ENCODE measurements at places on chromosomes 3 and 15.

DNA sequence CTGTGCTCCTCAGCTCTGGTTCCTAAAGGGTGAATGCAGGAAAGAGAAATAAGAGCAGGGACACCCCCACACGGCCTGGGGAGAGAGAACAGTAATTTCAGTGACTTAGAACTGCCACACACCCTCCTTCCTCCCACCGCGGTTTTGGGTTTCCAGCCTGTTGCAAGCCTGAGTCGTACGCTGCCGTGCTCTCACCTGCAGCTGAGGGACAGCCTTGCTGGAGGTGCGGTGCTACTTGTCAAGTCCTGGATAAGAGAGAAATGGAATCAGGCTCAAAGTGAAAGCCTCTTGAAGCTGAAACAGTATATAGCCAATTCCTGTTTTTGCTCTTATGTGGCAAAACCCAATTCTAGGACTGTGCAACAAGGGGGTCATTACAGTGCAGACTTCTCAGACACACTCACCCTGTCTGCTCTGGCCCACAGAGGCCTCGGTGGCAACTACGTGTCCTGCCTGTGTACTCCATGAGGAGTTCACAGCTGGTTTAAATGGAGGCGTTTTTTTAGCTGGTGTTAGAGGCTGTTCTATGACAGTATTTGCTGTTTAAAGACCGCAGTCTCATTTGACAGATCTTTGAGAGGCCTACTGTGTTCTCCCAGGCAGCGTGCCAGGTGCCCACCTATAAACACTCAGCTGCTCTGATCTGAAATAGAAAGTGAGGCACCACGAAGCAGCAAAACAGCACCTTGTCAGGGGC lies 42.9 kb downstream of the TBC1D2B start:
- no peak for DNase-seq

DNA sequence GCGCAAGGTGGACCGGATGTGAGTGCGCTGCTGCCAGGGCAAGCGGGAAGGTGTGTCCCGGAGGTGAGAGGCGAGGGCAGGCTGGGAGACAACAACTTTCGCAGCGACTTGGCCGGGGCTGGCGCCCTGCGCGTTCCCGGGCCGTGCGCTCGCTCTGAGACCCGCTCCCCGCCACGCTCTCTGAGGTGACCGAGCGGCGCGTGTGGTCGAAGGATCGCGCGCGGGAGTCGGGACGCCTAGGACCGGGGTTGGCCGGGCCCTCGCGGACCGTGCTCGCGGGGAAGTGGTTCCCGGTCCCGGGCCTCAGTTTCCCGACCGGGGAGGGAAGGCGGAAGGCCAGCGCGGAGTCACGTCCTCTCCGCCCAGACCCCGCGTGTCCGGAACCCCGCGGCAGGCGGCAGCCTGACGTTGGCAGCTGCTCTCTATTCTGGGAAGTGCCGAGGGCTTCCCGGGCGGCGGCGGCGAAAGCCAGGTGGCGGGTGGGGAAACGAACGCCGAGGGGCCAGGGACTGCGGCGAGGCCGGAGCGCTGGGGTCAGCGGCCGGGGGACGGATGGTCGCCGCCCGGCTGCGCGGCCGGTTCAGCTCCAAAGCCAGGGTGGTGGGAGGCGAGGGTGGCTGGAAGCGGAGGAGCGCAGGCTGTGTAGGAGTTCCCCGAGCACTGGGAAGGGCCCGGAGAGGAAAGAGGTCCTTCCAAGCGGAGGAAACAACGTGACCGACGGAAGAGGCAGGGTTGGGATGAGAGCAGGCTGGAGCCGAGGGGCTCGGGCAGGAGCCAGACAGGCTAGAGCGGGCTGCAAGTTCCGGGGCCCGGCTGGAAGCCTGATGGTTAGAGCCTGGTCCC lies 1.0 kb upstream of the IGF2BP2 start:
- peak; percentile 52 for DNase-seq

DNA sequence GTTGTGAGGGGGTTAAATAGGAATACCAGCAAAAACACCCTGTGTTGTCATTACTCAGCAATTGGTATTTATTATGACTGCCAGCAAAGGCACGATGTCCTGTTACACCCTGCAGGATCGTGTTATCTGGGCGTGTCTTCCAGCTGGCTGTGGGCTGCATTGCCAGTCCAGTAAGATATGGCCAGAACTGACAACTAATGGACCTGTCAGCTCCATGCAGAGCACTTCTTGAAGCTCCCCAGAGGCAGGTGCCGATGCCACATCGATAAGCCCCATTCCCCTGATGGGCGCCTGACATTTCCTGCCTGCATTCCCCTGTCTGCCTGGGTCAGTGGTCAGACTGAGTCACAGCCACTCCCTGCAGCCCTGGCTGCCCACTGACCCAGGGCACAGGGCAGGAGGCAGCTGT lies 79.7 kb upstream of the RASGRF1 start:
- peak; percentile 25 for DNase-seq

DNA sequence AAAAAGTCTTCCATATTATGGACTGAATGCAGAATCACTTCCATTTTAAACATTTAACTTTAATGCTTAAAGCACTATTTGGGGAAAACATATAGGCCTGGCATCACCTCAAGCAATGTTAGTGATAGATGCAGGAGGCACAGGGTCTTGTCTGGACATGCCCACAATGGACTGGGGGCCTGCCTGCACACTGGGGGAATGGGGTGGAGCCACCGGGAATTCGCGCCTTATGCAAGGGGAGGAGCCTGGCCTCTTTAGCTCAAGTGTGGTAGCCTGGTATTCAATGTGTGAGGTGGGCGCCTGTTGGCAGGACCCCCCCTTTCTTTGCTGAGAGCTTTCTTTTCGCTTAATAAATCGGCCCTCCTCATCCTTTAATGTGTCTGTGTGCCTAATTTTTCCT lies 29.9 kb downstream of the ACKR4 start:
- no peak for DNase-seq

DNA sequence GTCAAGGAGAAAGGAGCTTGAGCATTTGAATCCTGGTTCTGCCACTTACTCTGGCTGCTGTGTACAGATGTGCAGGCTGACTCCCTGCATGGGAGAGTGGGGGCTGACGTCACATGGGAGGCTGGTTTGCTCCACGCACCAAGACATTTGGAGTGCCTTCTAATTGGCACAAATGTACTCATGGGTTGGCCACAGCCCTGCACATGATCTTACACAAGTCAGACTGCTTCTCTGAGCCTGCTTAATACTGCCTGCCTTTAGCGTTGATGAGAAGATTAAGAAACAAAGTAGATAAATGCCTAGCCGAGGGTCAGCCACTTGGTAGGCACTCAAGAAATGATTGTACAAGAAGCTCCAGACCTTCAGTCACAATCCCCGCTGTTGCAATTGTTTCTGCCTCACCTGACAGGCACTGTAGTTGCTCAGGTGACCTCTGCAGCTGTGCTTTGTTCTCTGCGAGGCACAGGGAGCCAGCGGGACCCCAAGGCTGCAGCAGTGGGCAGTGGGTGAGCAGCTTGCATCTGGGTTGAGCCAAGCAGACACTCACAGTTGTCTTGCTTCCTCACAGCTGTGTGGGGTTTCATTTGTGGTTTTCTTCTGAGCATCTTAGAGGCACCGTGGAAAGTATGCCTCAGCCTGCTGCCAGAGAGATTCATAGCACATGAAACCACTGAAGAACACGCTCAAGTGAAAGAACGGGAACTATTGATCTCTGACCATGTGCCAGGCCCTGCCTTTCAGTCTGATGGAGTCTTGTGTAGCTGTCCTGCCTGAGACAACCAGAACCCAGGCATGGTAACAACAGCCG lies 33.1 kb downstream of the GRK7 start:
- DNase-seq, result peak; percentile 78

- DNase-seq, result no peak
Measured at GRCh38 chr15:39645138-39645975, 64.5 kb downstream of the THBS1 start.

GRCh38 chr3:162489853-162490252 lies 993.2 kb downstream of the OTOL1 start:
- no peak for DNase-seq

GRCh38 chr15:75455982-75456531 lies 4.6 kb upstream of the SIN3A start:
- no peak for DNase-seq

GRCh38 chr15:58616171-58616570 lies 133.3 kb downstream of the ADAM10 start:
- no peak for DNase-seq

DNA sequence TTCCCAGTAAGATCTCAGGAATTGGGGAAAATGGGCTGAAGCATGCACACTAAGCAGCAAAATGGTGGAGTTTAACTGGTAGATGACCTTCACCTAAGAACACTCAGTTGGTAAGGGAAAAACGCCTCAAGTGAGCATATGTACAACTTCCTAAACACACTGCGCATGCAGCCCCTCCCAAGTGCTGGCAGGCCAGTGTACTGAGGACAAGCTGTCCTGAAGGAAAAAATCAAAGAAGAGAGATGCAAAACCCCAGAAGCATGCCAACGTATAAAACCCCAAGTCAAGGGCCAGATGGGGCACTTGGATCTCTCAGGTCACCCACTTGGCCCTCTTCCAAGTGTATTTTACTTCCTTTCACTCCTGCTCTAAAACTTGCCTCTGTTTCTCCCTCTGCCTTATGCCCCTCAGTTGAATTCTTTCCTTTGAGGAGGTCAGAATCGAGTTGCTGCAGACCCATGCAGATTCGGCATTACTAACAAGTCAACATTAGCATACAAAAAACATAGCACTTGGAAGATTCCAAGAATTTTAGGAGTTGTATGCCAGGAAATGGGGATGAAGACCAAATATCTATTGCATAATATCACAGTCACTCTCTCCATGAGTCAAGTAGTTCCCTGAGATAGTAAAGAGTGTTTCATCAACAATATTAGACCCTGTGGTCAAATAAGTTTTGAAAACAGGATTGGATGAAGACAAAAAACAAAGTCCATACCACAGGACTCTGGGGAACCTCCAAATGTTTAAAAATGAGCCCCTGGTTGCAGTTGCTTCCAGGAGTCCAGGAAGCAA lies 10.8 kb upstream of the FYCO1 start:
- DNase-seq, result peak; percentile 90

DNA sequence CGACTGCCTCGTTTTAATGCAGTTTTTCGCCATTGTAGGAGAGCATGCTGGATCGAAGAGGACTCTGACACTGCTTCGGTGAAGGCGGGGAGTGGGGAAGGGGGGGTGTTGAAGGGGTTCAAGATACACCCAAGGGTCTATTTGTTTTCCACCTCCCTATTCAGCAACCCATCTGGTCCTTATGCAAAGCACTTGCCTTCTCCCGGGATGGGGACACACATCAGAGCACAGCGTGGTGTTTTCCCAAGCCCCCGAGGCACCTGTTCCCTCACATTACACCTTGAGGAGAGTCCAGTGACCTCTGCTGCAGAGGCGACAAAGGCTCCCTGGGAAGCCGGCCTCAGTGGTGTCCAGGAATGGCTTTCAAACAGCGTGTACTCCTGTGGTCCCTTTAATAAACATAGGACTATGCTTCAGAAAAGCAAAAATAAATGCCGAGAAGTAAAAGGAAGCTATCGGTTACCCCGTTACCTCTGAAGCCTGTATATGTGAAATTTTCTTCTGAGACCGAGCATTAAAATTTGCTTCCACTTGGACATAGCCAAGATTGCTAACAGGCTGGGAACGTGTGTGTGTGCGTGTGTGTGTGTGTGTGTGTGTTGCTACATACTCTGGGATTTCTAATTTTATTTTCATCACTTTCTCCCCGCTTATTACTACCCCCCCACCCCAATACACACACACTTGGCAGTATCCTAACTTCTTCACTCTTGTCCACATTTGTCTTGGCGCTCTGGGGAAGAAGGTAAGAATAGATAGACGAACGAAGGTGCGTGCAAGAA lies 53.2 kb downstream of the CCDC54 start:
- peak; percentile 28 for DNase-seq

GRCh38 chr3:36992806-36993325 lies at the start of gene EPM2AIP1:
Gene EPM2AIP1 (minus strand): TSS chr3:36993131. CDS start chr3:36993077, 54 bp downstream.
- no peak for DNase-seq

- no peak for DNase-seq
Measured at GRCh38 chr3:72487946-72488737, 360.1 kb downstream of the SHQ1 start.

GRCh38 chr15:101123222-101123910 lies 128.5 kb downstream of the CHSY1 start:
- DNase-seq, result peak; percentile 42

GRCh38 chr3:40895109-40895508 lies 304.2 kb upstream of the CTNNB1 start:
- DNase-seq, result no peak

- peak; percentile 88 for DNase-seq
Measured at GRCh38 chr3:115658337-115659181, 35.2 kb downstream of the GAP43 start.

GRCh38 chr3:257826-258225 lies 61.3 kb downstream of the CHL1 start:
- DNase-seq, result no peak

- no peak for DNase-seq
Measured at GRCh38 chr3:60669636-60670035, 581.6 kb downstream of the FHIT start.

- no peak for DNase-seq
Measured at GRCh38 chr15:25439369-25439836, 579 bp upstream of the UBE3A start.

DNA sequence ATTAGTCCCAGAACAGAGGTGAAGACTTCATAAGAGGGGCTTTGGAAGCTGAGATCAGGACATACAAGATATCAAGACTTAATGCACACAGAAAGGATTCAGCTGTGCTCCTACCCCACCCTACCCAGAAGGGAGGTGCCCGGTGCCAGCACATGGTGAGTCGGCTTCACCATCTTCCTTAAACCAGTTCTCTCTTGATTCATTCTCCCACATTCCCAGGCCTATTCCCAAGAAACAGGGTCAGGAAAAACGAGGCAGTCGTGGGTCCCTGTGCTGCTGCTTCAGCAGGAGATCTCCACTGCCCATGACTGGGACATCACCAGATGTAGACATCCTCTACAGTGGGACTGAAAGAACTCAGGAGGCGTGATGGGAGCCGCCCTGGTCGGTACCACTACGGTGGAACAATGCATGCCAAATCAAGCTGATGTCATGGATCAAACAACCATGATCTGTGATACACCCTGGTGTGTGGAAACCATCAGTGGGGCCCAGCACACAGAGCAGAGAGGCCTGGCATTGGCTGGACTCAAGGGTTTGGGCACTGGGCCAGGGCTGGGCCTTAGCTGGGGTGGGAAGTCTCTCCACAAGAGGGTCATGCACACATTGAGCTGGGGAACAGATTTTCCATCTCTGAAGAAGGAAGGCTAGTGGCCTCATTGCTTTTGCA lies 41.9 kb downstream of the CCDC12 start:
- DNase-seq, result peak; percentile 74

GRCh38 chr3:17741621-17742101 lies 770 bp downstream of the TBC1D5 start:
- DNase-seq, result no peak

DNA sequence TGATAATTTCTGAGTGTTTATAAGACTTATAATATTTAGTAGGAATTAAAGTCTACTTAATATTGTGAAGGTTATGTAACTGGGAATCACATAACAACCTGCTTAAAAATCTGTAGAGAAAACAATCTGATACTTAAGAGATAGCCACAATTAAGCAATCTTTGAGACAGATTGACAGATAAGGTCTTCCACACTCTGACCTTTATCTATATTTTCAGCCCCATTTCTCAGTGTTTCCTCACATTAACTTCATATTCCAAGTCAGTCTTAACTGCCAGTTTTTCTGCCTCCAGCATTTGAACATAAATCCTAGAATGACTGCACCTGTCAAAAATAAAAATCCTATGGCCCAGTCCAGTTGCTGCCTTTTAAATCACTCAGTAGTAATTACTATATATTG lies 423.2 kb downstream of the PYDC2 start:
- DNase-seq, result no peak

Data from umbilical cord (tissue), 2 donors.